ENCODE measurements at places on chromosomes 1 and 21.

DNA sequence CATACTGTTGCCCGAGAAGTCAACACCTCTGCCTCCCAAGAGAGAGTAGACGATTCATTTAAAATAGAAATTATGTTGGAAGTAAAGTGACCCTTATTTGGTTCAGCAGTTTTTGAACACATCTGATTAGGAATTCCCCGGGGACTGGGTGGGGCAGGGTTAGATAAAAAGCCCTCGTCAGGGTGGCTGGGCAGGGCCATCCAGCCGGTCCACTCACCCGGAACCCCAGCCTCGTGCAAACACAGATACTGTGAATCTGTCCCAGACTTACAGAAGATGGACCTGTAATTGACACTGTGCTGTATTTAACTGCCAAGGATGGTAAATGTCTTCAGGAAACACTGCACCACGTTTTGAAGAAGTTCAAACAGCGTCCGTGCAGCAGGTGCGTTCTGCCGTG, 63.7 kb downstream of the PRDM16 start:
- DNase-seq, result no peak

DNA sequence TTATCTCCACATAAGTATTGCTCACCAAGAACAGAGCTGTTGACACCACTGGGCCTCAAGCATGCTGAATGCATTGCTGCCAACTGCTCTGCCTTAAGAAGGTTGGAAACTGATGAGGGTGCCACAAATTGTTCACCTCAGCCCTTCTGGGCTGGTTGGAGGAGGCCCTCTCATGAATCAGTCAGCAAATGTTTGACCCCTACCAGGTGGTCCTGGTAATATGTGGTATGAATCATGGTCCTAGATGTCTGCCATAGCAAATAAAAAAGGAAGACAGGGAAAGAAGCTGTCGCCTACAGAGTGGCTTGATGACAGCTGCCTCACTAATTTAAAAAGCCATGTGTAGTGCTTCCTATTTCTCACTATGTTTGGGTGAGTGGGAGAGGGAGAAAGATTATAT, 12.2 kb downstream of the SPATA46 start:
- no peak for DNase-seq

DNA sequence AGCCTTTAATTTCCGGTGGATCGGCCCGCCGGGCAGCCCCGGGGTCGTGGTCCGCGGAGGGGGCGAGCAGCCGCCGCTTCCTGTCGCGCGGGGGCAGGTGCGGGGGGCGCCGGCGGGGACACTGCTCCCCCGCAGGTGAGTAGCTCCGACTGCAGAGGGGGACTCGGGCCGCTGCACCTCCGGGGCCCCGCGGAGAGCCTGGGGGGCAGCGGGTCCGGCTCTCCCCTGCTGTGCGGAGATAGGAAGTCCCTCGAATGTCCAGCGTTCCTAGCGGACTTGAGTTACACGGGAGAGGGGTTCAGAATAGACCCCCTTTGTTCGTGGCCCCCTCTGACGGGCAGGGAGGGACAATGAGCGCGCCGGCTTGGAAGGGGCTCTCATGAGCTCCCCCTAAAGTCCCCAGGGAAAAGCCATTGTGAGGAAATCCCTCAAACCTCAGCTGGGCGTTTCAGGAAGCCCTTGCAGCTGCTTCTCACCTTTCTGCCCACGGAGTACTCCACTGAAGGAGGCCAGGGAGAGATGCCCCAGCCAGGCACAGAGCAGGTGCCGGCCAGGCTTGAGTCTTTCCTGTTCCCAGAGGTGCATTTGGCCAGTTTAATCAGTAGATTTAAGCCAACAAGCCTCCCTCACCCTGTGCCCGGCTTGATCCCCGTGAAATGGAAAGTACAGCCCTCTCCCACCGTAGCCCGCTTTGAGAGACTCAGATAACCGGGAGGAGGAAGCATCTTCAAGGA, 925 bp downstream of the PDE9A start:
- DNase-seq, result no peak

GRCh38 chr1:147336291-147336690, 93.8 kb downstream of the CHD1L start:
- DNase-seq, result no peak

GRCh38 chr1:27153927-27154358, 982 bp downstream of the SLC9A1 start:
- DNase-seq, result no peak

- DNase-seq, result no peak
Measured at GRCh38 chr21:42086969-42087368, 15.9 kb downstream of the UMODL1 start.

- DNase-seq, result peak; percentile 82
Measured at GRCh38 chr1:116375887-116376728, 3.1 kb downstream of the ATP1A1 start.

- DNase-seq, result no peak
Measured at GRCh38 chr1:157882580-157882979, 41.0 kb upstream of the CD5L start.

All from fibroblast of gingiva (primary cell).